Nucleus accumbens (tissue), 56 donors: ENCODE measurements at places on chromosomes 1 and 21.

DNA sequence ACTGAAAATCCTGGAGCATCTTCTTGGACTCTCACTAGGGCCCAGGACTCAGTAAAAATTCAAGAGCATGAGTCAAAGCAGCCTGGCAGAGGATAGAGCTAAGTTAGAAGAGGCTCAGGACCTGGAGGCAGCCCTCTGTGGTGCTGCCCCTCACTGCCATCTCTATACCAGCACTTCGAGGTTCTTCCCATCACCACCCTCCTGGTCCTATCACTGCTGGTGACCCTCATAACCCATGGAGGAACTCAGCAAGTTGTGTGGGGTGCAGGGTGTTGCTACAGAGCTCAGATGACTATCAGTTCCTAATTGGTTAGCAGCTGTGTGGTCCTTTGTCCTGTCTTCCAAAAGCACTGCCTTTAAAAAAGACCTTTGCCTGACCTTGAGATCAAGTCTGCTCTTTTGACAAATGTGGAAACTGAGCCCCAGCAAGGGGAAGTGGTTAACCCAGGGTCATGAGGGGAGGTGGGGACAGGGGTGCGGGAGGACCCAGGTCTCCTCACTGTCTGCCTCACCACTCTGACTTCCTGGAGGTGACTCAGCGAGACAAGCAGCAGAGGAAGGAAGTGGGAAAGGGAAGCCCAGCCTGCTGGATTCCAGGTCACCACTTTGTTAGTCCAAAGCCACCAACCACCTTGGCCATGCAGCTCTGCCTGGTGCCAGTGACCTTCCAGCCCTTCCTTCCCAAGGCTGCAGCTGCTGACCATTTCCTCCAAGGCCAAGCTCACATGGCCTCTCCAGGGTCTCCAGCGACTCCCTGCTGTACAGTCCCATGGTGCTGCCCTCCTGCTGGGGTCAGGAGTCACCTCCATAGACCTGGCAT, 199.4 kb upstream of the EDN2 start:
- DNase-seq = no peak

DNA sequence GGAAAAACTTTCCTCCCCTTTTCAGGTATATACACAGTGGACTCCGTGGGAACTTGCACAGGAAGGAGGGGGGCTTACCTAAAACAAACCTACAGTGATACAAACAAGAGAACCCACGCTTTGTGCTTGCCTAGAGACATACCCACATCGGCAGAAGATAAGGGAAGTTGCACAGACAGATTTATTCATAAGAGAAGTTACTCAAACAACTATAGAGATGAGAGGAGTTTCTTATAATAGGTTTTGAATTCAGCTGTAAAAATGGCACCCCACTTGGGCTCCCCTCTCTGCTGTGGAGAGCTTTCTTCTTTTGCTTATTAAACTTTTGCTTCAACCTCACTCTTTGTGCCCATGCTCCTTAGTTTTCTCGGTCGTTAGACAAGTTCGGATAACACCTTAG, 1.8 kb upstream of the DUSP12 start:
- no peak for DNase-seq

GRCh38 chr21:26179501-26179900, 8.9 kb upstream of the APP start:
- no peak for DNase-seq

GRCh38 chr1:6519491-6519934, 28.0 kb upstream of the PLEKHG5 start:
- no peak for DNase-seq
